CD4-positive, alpha-beta T cell treated with Interleukin-2 at 100 ng/mL for 4 hours (primary cell): ENCODE measurements at places on chromosomes 3 and 15.

DNA sequence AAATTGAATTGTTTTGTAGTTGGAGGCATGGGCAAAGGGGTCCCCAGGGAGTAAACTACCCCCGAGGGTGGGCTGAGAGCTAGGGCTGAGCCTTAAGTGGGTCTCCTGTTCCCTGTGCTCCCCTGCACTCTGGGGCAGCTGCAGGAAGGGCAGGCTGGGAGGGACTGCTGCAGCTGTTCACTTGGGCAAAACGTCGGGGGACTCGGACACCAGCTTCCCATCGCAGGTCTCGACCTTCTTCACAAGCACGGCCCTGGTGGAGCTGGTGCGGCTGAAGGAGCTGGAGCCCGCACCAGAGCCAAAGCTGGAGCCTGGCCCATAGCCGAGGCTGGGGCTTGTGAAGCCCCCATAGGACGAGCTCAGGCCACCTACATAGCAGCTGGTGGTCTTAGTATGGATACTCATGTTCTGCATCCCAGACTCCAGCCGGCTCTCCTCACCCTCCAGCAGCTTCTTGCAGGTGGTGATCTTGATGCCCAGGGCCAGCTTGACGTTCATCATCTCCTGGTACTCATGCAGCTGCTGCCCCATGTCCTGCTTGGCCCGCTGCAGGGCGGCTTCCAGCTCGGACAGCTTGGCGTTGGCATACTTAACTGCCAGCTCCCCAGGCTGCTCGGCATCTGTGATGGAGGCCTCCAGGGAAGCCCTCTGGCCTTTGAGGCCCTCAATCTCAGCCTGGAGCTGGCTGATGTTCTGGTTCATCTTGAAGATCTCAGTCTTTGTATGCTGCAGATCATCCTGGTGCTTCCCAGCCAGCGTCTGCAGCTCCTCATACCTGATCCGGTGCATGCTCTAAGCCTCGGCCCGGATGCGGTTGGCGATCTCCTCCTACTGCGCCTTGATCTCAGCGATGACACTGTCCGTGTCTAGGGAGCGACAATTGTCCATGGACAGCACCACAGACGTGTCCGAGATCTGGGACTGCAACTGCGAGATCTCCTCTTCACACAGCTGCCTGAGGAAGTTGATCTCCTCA lies 423.5 kb upstream of the ARPP21 start:
- no peak for DNase-seq

- DNase-seq: no peak
Observed at GRCh38 chr3:178043084-178043483, 493.2 kb upstream of the KCNMB2 start.

DNA sequence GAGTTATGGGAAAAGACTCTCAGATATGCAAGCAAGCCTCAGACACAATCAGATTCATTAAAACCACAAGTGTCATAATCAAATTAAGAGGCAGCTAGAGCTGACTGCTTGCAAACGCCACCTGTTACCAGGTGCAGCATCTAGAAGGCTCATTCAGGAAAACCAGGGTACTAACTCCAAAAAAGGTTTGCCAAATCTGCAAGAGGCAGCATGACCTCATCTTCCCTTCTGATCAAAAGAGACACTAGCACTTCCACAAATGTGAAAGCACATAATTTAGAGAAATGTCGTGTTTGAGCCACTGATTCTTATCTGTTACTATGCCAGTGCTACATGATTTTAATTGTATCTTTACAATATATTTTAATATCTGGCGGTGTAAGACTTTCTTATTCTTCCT lies 123.3 kb upstream of the NANOGP8 start:
- DNase-seq: no peak

GRCh38 chr15:77162872-77163633 lies 92.1 kb upstream of the TSPAN3 start:
- DNase-seq: no peak

GRCh38 chr3:159894386-159894785 lies 94.2 kb upstream of the IL12A start:
- DNase-seq: no peak

- no peak for DNase-seq
Observed at GRCh38 chr3:178795349-178795748, 259.1 kb downstream of the KCNMB2 start.

- DNase-seq: no peak
Observed at GRCh38 chr3:168091302-168091858, 4.3 kb downstream of the GOLIM4 start.

- DNase-seq: no peak
Observed at GRCh38 chr3:163058031-163058854, 1561.6 kb downstream of the OTOL1 start.

DNA sequence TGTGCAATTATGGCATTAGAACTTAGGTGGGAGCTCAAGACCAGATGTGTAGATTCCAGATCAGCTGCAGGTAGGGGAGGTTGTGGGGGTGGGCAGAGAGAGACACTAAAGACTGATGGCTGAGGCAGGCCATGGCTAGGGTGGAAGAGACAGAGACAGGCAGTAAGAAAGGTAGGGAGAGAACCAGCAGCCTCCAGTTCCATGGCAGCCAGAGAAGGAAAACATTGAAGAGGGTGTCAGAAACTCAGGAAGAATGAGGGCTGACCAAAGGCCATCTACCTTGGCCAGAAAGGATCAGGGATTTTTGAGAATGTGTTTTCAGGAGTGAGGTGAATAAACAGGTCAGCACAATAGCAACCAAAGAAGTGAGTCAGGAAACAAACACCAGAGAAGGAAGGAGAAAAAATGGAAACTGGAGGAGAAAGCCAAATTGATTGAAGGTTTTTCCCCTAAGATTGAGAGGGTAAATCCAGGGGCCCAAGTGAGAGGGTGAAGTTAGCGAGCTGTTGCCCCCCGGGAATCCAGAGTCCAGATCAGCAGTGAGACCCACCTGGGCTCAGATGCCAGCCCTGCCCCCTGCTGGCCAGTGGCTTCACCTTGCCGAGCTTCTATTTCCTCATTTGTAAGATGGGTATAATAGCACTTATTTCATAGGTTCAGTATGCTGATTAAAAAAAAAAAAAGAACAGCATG lies 41.0 kb downstream of the ABHD2 start:
- peak; percentile 55 for DNase-seq

DNA sequence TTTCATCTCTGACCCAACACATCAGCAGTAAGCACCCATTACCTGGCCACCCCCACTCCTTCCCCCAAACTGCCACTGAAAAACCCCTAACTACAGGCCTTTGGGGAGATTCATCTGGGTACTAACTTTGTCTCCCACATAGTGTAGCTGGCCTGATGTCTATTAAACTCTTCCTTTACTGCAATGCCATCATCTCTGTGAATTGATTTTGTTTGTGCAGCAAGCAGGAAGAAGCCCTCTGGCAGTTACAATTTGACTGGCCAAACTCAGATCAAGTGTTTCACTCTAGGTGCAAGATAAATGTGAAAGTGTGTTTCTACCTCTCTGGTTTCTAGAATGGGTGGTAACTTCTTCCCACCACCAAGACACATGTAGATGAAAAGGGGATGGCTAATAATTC lies 26.7 kb upstream of the OR5K4 start:
- no peak for DNase-seq

GRCh38 chr3:10010421-10010877 lies 15.8 kb upstream of the FANCD2 start:
- no peak for DNase-seq

GRCh38 chr3:67940210-67940952 lies 286.0 kb upstream of the SUCLG2 start:
- no peak for DNase-seq

DNA sequence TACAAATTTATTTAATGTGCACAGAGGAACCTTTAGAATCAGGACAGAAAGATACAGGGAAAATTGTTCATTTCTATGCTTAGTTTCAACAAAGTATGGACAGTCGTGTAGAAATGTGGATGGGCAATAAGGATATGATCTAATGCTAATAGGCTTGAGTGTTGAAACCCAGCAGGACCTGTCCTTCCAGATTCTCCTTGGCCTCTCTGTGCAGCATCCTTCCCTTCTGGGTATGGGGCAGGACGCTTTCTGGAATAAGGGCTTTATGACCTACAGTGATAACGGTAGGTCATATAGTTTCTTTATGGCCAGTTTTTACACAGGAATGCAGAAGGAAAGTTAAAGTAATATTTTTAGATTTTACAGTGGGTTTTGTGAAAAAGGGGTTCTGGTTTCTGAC lies 698.1 kb downstream of the SI start:
- DNase-seq: no peak

DNA sequence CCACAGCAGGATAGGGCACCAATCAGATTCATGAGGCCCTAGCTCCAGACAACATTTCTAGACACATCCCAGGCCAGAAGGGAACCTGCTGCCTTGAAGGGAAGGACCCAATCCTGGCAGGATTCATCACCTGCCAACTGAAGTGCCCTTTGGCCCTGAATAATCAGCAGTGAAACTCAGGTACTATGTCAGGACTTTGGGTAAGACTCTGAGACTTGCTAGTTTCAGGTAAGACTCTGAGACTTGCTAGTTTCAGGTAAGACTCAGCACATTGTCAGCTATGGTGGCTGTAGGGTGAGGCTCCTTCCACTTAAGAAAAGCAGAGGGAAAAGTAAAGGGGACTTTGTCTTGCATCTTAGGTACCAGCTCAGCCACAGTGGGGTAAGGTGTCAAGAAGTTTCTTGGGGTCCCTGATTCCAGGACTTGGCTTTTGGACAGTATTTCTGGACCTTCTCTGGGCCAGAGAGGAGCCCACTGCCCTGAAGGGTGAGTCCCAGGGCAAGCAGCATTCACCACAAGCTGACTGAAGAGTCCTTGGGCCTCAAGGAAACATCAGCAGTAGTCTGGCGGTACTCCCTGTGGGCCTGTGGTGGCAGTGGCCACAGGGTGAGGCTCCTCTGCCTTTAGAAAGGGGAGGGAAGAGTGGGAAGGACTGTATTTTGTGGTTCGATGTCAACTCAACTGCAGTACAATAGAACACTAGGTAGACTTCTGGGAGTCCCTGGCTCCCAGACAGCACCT lies 13.7 kb upstream of the COL8A1 start:
- DNase-seq: no peak

DNA sequence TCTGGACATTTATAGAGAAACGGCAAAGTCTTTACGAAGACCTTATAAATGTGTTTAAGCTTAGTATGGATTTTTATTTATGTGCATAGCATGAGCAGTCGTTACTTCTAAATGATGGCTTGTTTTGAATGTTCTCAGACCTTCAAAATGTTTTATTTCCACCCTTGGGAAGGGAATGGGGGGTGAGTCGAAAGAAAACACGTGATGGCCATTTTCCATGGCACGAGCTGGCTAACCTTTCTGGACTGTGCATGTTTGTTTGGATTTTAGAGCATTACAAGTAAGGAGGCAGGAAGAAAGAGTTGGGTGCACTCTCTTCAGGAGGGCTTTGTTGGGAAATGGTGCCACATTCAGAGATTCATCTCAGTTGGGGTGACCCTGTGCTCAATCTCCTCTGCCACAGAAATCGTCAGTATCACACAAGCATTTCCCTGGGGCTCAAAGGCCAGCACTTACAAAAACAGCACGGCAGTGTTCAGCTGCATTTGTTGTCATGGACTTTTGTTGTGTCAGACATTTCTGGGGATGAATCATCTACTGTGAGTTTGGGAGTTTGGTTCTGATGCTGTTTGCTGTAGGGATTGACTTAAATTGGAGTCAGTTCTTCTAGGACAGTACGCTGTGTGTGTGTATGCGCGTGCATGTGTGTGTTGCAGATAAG lies 52.3 kb upstream of the ADAMTS9 start:
- no peak for DNase-seq

DNA sequence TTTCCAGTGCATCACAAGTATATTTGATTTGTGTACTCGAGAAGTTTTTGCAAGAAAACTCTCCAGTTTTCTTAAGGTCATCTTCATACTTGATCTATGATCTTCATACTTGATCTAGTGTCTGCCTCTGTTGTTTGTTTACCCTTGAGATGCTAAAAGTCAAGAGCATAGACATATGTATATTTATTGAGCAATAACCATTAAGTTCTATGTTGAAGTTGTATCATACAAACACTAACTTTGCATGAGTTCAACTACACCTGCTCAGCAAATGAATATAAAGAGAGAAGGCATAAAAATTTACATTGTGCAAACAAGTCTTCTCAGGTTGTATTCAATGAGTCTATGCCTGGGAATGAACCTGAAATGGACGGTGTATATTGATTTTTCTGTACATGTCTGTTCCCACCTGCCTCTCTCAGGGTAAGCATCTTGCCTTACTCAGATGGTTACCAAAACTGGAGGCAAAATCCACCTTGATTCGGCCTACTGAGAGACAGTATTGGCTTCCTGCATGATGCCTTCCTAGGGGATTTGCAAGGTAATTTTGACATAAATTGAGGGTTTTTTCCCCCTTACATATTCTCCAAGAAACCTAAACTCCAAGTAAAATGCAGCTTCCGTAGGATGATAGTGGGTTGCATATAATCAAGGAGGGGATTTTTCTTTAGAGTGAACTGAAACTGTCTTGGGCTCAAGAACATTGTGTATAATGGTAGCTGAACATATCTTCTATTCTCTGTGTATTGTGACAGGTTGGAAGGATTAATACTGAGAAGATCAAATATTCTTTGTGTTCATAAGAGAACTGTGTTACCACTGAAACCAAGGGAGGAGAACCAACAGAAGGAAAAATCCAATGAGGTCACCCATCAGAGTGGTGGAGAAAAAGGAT lies 110.4 kb downstream of the FILIP1L start:
- no peak for DNase-seq

GRCh38 chr3:113966172-113966571 lies 18.4 kb downstream of the ZDHHC23 start:
- no peak for DNase-seq

GRCh38 chr3:133418361-133418760 lies 18.5 kb downstream of the BFSP2 start:
- no peak for DNase-seq

DNA sequence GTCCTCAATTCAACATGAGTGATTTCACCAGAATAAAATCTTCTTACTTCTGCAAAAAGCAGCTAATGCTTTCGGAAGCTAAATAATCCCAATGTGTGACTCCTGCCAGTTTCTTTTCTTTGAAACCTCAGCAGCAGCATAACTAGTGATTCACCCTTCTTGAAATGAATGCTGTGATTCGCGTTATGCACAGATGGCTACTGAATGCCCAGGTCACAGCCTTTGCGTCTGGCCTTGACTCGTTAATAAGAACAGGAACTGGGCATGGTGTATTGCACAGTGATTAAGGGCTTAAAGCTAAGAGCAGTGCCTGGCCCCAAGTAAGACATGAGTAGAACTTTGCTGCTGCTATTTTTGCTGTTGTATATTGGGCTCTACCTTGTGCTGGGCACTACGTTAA lies 19.0 kb downstream of the CGNL1 start:
- DNase-seq: no peak

- peak; percentile 24 for DNase-seq
Observed at GRCh38 chr15:88454867-88455810, 12.0 kb downstream of the MRPL46 start.

- no peak for DNase-seq
Observed at GRCh38 chr3:194042927-194043326, 93.0 kb upstream of the HES1 start.

DNA sequence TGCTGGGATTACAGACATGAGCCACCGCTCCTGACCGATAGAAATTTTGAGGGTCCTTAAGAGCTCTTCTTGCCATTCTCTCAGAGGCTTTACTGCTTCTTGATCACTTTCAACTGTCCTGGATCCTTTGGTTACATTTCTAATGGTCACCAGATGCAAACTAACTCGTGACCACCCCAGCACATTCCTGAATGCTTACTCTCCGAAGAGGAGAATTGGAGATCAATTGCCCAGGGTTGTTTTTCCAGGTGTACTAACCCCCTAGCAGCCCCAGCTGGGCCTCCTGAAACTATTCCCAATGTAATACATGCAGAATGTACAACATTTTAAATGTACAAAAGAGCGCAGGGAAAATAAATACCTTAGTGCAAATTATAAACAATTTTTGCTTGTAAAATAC lies 65.1 kb upstream of the TBL1XR1 start:
- DNase-seq: no peak

GRCh38 chr3:189822726-189823125 lies 191.5 kb downstream of the TP63 start:
- no peak for DNase-seq

- no peak for DNase-seq
Observed at GRCh38 chr3:172272698-172273097, 175.6 kb downstream of the GHSR start.
